Suprapubic skin (tissue), 4 donors: ENCODE measurements at places on chromosomes 4 and X. TPM values are rescaled to one million over a fixed set of nuclear protein-coding genes. Genes with fewer than 3 reads are reported as not detected.
A peak's percentile ranks its signal among the peaks of the same experiment; 100 is the strongest.

DNA sequence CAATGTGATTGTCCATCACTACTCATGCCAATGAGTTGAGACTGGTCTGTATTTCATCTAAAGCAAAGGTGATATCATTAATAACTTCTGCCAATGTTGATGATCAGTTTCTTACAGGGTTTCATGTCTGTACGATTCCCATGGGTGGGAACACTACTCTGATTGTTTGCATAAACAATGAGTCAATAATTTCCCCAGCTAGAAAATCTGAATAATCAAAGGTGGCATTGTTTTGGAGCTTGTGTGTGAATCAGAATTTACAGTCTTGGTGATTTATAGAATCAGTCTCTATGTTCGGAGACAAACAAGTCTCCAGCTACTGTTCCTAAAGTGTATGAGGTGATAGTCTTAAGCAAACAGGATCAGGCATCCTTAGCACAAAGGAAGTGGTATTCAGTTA is 35.5 kb upstream of the PARM1 start:
- no peak for DNase-seq

- no peak for DNase-seq
Observed at GRCh38 chrX:49075347-49075746, 1.5 kb upstream of the PRAF2 start.

DNA sequence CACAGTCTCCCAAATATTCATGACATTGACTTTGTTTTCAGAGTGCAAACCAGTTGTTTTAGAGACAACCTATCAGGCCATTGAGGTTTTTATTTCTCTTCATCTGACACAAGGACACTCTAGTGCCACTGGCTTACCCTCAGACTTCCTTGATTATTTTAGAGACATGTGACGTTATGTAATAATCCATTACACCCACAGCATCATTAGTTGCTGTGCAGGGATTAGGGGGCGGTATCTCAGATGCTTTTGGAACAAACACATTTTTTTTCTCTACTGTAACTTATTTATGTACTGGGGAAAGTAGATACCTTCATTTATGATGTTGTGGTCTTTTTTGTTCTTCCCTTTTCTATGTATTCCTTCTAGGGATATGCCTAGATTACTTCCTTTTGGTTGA is 2293.1 kb downstream of the PCDH7 start:
- no peak for DNase-seq

GRCh38 chr4:8856835-8857621 is 14.6 kb downstream of the HMX1 start:
- DNase-seq = no peak

- DNase-seq = no peak
Observed at GRCh38 chr4:26384380-26385057, 63.7 kb downstream of the RBPJ start.

- DNase-seq = no peak
Observed at GRCh38 chr4:65661471-65661870, 8.8 kb downstream of the EPHA5 start.

DNA sequence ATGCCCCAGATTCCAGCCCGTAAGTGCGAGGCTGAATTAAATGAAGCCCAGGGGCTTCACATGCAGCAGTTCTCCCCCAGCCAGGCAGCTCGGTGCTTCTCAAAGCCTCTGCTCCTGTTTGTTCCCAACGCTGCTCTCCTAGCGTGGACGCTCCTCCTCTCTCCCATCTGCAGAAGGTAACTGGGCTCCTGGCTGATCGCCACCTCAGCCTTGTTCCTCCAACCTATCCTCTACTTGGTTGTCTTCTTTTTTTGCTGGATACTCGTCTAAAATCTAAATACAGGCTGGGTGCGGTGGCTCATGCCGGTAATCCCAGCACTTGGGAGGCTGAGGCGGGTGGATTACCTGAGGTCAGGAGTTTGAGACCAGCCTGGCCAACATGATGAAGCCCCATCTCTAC is 70.3 kb downstream of the NSUN7 start:
- peak; percentile 37 for DNase-seq

- no peak for DNase-seq
Observed at GRCh38 chrX:2632533-2633504, 58.3 kb upstream of the CD99 start.

GRCh38 chr4:119050527-119051090 is 85.0 kb upstream of the MYOZ2 start:
- no peak for DNase-seq

DNA sequence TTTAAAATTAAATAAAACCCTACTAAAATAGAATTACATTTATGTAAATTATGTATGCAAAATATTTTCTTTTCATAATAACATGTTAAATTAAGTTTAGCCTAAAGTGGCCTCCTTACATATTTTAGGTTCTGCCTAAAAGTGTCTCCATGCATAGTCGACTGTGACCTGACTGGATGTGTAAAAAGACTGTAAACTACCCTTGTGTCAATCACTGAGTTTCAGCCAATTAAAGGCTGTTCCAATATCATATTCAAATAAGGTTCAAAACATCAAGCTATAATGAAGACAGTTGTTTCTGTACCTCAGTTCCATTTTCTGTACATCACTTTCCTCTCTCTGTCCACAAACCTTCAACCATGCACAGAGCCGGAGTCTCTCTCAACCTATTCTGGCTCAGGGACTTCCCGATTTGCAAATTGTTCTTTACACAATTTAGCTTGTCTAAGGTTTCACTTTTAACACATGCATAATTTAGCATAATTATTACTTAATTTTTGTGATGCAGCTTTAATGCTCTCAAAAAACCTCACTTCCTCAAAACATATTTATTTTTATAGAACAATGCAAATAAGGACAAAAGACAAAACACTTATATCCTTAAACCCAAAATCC is 60.1 kb downstream of the SH3RF1 start:
- DNase-seq = no peak

DNA sequence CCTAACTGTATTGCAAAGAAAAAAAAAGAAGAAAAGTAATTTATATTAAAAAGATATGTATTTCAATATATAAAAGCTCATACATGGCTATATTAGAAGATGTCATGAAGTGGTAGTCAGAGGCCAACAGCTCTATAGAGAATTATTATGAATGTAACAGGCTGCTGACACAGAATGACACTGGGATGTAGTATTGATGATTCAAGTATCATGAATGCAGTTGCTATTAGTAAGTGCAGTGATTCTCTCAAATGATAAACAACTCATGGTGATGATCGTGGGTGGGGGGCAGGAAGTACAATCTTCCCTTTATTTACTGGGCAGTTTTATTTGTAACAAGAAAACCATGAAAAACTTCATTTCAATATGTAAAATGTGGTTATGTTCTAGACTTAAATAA is 124.6 kb downstream of the COL4A6 start:
- no peak for DNase-seq

- DNase-seq = no peak
Observed at GRCh38 chr4:68570122-68570507, 6.0 kb downstream of the UGT2B17 start.

DNA sequence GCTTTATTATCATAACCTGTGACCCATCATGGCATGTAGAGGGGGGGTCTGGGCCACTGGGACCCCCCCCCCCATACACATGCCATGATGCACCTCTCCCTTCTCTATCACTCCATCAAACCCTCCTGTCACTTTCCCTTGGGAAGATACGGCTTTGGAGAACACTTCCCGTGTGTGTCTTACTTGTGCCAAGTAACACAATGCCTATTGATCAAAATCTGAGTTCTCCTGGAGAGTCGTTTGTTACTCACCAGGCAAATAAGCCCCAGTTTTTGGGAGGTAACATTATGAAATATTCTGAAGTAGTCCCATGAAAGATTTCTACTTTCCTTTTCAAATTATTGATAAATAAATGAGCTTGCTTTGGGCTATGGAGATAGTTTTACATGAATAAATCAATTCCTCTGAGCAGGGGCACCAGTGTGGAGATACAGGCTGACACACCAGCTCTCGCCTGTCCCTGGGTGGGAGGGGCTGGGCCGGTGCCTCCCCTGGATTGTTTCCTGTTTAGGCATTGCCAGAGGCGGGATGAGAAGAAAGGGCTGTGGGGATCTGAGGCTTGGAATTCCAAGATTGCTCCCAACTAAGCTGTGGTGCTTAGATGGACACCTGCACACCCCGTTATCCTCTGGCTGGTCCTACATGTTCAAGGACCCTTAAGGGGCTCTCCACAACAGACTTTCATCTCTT is 63.2 kb upstream of the WWC2 start:
- no peak for DNase-seq

DNA sequence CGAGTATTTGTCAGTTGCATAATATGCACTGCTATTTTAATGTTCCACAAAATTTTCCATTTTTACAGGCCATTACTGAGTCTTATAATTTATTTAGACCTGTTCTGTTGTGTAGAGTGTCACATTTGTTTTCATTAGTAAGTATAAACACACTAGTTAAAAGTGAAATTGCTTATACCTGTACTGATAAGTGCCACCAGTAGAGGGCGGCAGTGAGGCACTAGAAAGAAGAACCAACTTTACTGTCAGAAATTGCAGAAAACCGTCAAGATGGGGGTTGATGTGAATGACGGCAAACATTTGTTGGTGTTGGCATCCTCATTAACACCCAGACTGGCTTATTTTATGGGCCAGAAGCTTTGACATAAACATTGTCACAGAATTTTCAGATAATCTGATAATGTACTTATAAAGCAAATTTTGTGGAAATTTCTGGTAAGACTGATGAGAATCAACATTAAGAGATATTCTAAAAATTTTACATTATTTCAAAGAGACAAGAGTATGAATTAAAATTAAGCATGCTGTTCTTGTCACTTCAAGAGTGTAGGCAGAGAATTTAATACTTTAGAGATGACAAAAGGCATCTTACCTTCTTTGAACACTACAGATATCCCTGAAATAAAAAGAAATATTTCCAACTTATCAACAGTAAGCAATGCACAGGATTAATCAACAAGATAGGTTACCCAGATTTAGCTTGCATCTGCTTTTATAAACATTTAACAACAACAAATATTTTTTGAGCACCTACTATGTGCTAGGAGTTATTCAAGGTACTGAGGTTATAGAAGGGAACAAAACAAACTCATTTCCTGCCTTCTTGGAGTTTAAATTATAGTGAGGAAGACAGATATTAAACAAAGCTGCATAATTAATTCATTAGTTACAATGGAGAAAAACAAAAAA is 24.9 kb downstream of the ALPK1 start:
- no peak for DNase-seq

DNA sequence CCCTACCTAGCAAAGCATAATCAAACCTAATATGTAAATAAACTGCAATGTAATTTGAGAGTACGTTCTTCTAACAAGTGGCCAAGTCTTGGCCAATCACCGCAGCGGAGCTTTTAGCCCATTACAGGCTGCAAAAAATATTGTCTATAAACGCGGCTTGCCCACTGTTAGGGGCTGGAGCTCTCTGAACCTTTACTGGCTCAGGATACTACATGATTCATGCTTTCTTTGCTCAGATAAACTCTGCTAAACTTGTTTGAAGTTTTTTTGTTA is 990 bp upstream of the HADH start:
- no peak for DNase-seq

DNA sequence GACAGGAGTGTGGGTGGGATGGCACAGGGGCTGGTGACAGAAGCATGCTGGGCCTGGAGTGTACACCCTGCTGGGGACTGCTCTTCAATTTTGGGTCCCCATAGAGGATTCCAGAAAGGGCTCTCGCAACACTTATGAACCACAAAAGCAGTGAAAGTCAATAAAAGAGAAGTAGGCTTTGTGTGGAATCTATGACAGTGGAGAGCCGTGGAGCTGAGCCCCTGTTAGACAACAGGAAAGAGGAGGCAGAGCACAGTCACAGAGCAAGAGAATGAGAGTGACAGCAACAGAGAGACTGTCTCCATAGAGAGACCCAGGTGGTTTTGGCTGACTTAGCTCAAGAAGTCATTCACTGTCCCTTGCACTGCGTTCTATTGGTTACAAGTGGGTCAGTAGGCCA is 135.1 kb upstream of the ATP6AP2 start:
- no peak for DNase-seq

- no peak for DNase-seq
Observed at GRCh38 chrX:42505016-42505415, 272.9 kb downstream of the PPP1R2C start.

Gene NSD2
- total RNA-seq = 27.1 TPM

Gene UGT2B17
- not detected for total RNA-seq

Gene GABRQ
- 0.34 TPM for total RNA-seq

Gene SASH3
- total RNA-seq = 1.6 TPM

Gene BMX
- total RNA-seq = 1.3 TPM

Gene ERCC6L
- total RNA-seq = 0.42 TPM

Gene XAGE2
- not detected for total RNA-seq

Gene ADH1B
- total RNA-seq = 131 TPM

Gene RBMX2
- total RNA-seq = 16.0 TPM

Gene KLB
- total RNA-seq = 0.64 TPM

Gene BMPR1B
- total RNA-seq = 0.38 TPM
